ENCODE measurements at places on chromosomes 1 and 21.

DNA sequence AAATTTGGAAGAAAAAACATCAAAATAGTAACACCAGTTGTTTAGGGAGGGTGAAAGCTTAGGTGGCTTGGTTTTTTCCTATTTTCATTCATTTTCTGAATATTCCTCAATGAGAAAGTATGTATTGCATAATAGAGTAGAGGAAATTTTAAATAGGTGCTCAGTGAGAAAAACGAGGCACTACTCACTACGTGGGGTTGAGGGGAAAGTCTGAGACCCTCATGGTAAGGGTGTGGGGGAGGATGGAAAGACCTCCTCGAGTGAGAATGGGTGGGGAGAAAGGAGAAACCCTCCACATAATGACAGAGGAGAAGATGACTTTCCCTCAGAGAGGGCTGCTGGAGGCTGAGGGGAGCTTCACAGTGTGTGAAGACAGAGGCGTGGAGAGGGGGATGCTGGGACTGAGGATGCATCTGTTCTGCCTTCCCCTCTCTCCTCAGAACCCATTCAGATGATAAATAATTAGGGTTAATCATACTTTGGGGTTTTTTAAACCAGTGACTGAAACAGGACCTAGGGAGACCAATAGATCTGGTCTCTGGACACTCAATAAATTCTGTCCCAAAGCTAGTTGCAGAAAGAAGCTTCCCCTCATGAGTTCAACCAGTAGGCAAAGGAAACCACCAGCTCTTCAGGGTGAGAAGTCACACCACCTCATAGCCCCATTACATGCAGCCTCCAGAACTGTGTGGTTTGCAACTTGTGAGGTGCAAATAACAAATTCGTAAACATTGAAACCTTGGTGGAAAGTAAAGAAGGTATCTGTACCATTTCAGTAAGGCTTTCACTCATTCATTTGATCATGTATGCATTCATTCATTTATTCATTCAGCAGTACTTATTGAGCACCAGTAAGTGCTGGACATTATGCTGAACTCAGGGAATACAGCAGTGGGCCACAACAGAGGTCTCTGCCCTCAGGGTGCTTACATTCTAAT is 17.1 kb downstream of the SLAMF7 start:
- DNase-seq: no peak

DNA sequence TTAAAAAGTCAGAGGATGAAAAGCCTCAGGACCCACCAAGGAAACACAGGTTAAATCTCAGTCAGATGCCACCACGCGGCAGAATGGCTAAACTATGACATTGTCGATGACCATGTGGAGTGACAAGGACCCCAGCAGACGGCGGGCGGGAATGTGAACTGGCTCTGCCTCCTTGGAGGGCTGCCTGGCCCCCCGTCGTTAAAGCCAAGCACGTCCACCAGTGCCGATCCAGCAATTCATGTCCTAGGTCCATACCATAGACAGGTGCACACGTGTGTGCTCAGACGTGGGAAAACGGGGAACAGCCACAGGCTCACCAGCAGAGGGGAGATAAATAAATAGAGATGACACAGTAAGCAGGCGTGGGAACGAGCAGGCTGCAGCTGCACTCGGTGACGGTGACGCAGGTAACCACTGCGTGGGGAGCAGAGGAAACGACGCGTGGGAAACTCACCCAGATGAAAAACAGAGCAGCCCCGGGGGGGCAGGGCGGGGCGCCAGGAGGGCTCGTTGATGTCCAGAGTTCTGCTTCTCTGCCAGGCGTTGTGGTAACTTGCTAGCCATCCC is 28.3 kb upstream of the PCBP3 start:
- no peak for DNase-seq

- DNase-seq: peak; percentile 66
Observed at GRCh38 chr1:206672844-206673758, 11.6 kb upstream of the MAPKAPK2 start.

- DNase-seq: no peak
Observed at GRCh38 chr21:34282223-34282622, 81.6 kb upstream of the KCNE2 start.

GRCh38 chr1:113660088-113660487 is 99.2 kb downstream of the PHTF1 start:
- DNase-seq: no peak

DNA sequence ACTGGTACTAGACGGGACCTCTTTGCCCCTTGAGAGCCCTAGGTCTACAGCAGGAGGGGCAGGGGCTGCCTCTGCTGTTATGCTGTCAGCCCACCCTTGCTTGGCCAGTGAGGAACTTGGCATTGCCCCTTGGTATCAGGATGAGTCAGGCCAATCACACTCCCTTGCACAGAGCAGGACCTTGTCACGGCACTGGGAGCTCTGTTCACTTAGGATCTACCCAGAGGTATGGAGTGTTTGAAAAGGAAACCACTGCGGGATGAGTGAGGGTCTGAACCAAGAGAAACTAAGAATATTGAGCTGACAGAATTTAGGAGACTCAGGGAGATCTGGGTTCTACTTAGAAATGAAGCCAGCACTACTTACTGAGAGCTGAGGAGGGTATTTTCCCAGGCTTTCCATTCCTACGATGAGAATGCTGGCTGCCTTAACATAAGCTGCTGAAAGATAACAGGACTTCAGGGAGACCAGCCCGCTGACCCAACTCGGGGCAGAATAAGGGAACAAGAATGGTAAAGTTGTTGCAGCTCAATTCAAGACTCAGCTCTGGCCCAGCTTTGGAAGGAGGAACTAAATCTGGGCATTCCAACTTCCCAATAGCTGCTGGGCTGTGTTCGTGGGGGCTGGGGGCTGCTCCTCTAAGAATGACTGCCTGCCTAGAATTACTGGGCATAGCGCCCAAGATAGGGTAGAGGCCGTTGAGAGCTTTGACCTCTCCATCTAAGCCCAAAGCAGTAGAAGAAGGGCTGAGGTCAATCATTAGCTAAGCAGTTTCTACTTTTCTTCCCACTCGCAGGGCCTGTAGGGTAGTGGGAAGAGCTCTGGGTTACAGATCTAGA is 1.5 kb downstream of the FABP3 start:
- DNase-seq: no peak

GRCh38 chr1:173161510-173162221 is 45.5 kb downstream of the TNFSF4 start:
- no peak for DNase-seq

- no peak for DNase-seq
Observed at GRCh38 chr1:232629250-232630046, 485 bp downstream of the SIPA1L2 start.

DNA sequence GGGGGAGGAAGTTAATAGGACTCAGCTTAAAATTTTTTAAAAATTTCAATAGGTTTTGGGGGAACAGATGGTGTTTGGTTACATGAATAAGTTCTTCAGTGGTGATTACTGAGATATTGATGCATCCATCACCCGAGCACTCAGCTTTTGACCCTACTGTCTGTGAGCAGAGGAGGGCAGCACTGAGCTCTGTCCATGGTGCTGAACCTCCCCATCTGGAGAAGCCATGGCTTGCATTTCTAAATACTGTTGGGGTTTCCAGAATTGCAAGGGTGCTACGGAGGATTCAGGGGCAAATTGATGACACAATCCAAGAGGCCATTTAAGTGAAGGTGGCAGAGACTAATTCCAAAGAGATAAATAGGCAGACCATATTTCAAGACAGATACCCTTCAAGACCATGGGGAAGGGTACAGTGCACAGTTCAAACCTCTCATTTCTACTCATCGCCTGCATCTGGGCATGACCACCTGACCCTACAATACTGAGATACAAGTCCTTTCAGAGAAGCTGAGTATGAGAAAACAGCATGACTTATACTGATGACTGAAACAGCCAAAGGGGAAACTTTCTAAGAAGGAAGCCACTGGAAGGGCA is 17.2 kb downstream of the SYT2 start:
- DNase-seq: peak; percentile 88

DNA sequence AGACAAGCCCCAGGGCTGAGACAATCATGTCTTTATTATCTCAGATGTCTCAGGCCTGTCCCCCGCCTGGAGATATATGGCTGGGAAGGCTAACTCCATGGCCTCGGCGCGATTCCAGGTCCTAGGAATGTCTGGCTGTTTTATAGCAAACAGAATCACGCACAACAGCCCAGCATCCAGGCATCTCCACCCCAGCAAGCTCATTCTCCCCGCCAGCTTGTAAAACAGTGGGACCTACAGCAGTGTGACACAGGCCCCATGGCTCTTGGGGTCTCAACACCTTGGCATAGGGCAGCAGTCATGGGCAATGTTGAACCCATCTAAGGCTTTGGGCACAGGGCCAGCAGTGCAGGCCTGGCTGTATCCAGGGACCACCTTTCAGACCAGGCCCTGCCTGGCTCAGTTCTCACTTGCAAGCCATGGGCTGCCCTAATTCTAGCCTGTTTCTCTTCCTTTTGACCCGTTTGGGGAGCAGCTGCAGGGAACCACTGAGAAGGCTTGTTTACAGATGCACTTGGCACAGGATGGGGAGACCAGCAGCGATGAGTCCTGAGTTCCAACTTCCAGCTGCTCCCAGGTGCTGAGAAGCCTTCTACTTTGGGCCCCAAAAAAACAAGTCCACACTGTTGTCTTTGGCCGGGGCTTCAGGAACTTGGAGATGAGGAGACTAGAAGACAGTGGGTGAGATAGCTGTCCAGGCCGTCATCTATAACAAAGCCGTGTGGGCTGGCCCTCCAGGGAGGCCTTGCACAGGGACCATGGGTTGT is 34.4 kb downstream of the WNT4 start:
- no peak for DNase-seq

DNA sequence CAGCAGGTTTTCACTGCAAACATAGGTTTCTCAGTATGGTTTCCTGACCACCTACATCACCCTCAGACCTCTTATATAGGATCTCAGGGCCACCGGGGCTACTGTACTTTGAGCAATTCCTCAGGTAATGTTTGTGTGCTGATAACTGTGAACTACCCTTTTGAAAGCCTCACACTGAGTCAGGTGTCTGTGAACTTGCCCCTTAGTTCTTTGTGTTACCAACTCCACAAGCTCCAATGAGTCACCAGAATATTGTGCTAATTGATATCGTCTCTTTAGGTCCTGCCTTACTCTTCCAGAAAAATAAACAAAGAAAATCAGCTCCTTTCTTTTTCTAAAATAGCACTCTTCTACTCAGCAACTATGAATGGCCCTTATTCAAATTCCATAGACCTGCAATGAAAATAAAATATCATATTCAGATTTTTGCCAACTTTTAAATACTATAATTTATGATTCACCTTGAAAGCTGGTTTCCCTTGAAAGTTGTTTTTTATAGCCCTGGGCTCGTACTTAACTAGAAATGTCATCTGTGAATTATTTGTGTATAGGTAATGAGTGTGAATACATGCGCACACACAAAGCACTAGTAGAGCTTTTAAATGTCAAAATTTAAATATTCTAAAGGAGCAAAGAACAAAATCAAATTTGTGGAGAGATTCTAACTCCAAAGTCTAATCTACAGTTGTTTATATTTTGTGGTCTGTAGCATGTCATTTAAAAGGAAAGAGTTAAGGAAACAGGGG is 88.1 kb upstream of the WARS2 start:
- no peak for DNase-seq

GRCh38 chr1:55049914-55050278 is 10.5 kb downstream of the PCSK9 start:
- DNase-seq: no peak

- no peak for DNase-seq
Observed at GRCh38 chr21:33359446-33359845, 34.7 kb downstream of the IFNAR1 start.

- DNase-seq: no peak
Observed at GRCh38 chr1:87424541-87424940, 95.9 kb downstream of the LMO4 start.

DNA sequence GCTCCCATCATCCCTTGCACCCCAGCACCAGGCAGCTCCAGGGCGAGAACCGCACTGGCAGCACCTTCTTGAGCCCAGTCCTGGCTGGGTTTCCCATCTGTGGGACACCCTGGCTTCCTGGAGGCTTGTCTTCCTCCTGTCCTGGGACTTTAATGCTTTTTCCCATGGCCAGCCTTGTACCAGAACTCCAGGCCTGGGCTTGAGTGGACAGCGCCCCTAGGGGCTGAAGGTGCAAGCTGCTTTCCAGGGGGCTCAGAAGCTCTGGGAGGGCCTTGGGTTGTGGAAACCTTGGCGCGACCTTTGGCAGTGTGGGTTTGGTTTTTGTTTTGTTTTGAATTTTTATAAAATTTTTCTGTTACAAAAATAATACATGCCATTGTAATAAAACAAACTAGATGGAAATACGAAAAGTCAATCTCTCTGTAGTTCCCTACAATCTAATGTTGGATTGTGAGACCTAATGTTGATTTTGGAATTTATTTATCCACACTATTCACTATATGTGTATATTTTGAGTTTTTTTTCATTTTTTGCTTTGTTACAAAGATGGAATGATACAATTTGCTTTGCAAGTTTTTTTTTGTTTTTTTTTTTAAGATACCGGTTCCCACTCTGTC is 33.8 kb upstream of the RPL11 start:
- peak; percentile 82 for DNase-seq

DNA sequence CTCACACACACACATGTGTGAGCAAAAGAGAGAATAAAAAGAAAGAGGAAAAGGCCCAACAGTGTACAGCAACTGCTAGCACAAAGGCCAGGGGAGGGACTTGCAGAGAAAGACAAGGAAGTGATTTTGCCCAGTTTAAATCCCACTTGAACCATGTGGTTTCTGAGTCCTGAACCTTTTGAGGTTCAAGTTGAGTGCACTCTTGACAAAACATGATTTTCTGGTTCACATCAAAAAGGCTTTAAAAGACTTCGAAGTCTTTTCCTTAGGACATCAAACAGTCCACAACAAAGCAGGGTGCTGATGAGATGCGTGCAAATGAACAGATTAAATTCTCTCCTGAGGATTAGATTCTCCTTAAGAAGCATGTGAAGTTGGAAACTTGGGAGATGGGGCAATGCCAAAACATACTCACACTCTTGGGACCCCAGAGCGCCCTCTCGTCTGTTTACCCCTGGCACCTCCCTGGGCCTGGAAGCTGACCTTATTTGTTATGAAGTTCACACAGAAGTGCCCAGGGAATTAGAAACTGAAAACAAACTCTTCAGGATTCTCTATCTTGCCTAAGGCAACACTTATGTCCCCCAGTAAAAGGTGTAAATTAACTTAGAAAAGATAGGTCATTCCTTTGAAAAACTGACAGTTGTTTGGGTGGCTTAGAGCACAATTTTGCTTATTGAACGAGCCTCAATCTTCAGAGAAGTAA is 31.5 kb downstream of the RNF220 start:
- no peak for DNase-seq

DNA sequence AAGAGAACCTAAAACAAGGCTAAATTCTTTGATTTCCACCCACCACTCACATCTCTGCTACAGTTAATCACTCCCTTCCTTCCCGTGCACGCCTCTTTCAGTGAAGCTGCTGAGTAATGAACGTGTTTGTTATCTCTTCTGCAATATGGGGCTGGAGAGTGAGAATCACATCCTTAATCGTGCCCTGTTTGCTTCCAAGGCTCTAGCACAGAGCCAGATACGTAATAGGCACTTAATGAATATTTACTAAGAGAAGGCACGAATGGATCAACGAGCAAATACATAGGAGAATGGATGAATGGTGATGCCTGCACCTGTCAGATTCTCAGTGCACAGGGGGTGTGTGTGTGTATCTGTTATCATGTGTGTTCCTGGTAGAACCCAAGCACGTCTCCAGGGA is 22.1 kb upstream of the FAM43B start:
- no peak for DNase-seq
